Upper lobe of right lung (tissue), 1 donor: ENCODE measurements at places on chromosomes 3 and 15.

GRCh38 chr3:148797795-148798194 lies 29.8 kb upstream of the CPB1 start:
- no peak for DNase-seq

GRCh38 chr3:178567611-178568010 lies 31.4 kb downstream of the KCNMB2 start:
- DNase-seq: no peak

GRCh38 chr3:23170291-23170690 lies 32.8 kb upstream of the UBE2E2 start:
- DNase-seq: no peak

GRCh38 chr3:41138146-41138545 lies 61.2 kb upstream of the CTNNB1 start:
- no peak for DNase-seq

- peak; percentile 43 for DNase-seq
Measured at GRCh38 chr3:52352566-52352965, 36.4 kb downstream of the DNAH1 start.
